Stimulated activated CD4-positive, alpha-beta T cell treated with anti-CD3 and anti-CD28 coated beads, Interleukin-2, amount 100 ng/mL, for 4 hours (primary cell): ENCODE measurements at places on chromosomes 16 and 17.
A peak's percentile ranks its signal among the peaks of the same experiment; 100 is the strongest.

DNA sequence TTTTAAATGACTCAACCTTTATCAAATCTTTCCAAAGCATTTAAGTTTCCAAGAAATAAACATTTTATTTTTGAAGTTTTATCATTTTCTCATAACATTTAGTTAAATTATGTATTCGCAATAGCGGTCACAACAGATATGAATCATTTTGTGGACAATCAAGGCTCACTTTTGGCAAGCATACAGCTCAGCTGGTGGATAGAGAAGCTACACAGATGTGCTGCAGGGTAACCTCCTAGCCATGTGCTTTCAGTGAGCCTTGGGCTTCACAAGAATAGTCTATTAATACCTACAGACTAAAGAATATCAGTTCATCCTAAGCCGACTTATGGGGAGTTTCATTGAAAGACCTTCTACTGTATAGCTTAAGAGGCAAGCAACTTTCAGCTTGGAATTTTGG lies 144.8 kb downstream of the MRTFB start:
- no peak for DNase-seq

GRCh38 chr16:4660454-4661007 lies 32.8 kb upstream of the NUDT16L1 start:
- DNase-seq: peak; percentile 70

DNA sequence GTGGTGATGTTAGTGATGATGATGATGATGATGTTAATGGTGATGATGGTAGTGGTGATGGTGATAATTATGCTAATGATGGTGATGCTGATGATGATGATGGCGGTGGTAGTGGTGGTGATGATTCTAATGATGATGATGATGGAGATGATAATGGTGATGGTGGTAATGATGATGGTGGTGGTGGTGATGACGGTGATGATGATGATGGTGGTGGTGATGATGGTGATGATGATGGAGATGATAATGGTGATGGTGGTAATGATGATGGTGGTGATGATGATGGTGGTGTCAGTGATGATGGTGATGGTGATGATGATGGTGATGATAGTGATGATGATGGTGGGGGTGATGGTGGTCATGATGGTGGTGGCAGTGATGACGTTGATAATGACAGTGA lies 132.5 kb downstream of the DNAH9 start:
- DNase-seq: no peak

- no peak for DNase-seq
These were observed 1.1 kb upstream of the LSM12 start for GRCh38 chr17:44067545-44067940.

DNA sequence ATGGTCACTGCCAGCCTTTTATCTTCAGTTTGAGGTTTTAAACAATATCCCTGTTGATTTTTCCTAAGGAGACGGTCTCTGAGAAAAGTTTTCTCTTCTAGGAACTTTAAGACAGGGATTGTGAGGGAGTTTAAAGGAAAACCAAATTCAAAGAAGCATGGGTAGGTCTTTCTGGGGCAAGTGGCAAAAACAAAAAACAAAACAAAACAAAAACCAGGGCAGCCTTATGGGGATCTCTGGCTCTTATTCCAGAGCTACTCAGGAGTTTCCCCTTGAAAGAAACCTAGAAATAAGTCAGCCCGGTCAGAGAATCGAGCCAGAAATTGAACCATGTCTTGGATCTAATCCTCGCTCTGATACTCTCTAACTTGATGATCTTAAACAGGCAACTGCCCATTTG lies 424.5 kb downstream of the GRIN2A start:
- DNase-seq: no peak

DNA sequence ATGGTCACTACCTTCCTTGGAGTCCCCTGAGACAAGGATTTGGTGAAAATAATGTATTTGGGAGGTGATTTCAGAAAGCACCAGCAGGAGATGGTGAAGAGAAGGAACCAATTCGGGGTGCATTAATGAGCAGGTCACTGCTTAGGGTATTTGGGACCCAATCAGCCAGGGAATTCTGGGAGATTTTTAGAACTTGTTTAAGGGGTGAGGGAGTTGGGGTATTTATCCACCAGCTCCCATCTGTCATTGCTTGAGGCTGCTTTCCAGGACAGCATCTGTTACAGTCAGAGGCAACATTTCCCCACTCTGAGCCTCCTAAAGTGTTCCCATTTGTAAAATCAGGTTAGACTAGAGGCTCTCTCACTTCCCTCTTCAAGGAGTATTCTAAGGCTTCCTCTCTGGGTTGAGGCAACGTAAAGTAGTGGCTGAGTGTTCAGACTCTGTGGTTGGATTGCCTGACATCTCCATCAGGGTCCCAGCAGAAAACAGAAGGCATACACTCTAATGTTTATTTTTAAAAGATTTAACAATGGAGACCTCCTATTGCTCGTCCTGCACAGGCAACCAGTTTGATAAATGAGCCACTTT lies 60.9 kb downstream of the CLEC19A start:
- no peak for DNase-seq

GRCh38 chr16:72646615-72647014 lies 401.3 kb downstream of the ZFHX3 start:
- no peak for DNase-seq

DNA sequence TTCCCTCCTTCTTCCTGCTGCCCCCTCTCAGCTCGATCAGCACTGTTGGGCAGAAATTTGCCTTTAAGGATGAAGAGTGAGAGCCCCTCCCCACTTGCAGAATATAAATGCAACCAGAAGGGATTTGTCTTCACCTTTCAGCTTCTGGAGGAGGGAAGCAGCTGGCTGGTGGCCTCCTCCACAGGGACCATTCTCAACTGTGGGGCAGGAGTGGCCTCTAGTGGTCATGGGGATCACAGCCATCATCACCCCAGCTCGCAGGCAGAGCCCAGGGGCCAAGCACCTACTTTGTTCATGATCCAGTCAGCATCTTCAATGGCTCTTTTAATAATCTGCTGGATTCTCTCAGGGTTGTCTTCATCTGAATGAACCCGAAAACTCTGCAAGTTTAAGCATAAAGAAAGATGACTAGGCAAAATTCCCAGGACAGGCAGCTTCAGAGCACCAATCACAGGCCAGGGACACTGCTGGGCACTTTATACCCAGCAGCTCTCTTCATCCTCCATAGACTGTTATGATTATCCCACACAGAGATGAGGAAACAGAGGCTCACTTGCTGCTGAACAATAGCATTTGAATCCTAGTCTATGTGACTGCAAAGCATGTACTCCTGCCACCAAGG lies 13.1 kb downstream of the LYRM9 start:
- DNase-seq: peak; percentile 35

GRCh38 chr16:19672378-19672777 lies 45.6 kb downstream of the KNOP1 start:
- no peak for DNase-seq

- no peak for DNase-seq
These were observed 73.3 kb upstream of the CNEP1R1 start for GRCh38 chr16:49951574-49952195.

GRCh38 chr16:59405802-59406201 lies 671.7 kb upstream of the GOT2 start:
- DNase-seq: no peak

DNA sequence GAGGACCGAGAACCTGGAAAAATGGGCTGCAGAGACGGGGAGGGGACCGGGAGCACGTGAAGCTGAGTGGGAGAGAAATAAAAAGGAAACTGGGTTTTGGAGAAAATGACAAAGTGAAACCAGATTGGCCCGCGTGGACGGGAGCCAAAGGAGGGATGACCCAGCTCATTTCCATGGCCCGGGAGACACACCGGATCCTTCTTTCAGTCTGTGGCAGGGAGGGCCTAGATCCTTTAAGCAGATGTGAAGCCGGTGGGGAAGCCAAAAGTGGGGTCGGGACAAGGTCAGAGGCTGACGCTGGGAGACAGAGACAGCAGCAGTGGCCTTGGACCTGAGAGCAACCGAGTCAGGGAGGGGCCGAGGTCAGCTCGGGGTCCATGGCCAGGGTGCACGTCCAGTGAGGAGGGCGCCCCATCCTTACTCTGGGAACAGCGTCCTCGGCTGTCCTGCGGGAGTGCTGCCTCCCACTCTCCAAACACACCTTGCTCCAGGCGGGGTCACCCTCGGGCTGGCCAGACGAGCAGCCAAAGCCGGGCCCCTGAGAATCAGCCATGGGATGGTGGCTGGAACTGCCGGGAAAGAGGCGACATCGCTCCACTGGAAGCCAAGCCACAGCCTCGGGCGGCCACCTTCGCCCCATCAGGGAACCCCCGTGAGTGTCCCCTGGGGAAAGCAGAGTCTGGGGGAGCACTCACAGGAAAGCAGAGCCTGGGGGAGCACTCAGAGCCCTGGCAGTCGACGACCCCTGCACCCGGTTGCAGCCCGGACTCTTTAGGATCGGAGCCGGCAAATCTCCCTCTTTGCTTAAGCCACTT lies 17.3 kb downstream of the CA5A start:
- no peak for DNase-seq

DNA sequence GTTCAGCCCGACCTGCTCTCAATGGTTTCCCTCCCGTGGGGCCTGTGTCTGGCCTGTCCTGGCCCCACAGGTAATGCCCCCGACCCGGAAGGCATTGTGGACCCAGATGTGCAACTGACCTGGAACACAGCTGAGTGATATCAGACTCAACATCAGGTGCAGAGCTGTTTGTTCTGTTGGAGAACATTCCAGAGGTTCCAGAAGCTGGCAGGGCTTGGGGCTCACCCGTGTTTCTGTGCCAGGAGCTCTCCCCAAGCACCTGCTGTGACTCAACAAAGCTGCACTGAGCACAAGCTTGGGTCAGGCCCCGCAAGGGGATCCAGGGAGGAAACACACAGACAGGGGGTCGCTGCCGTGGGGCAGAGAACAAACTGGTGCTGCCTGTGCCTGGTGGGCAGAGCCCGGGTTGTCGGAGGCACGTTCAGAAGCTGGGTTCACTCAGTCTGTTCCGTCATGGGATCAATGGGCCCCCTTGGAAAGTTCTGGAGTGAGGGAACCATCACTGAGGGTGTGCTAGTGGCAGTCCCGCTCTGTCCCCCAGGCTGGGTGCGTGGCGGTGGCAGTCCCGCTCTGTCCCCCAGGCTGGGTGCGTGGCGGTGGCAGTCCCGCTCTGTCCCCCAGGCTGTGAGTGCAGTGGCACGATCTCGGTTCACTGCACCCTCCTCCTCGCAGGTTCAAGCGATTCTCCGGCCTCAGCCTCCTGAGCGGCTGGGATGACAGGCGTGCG lies 22.1 kb downstream of the HS3ST6 start:
- no peak for DNase-seq

DNA sequence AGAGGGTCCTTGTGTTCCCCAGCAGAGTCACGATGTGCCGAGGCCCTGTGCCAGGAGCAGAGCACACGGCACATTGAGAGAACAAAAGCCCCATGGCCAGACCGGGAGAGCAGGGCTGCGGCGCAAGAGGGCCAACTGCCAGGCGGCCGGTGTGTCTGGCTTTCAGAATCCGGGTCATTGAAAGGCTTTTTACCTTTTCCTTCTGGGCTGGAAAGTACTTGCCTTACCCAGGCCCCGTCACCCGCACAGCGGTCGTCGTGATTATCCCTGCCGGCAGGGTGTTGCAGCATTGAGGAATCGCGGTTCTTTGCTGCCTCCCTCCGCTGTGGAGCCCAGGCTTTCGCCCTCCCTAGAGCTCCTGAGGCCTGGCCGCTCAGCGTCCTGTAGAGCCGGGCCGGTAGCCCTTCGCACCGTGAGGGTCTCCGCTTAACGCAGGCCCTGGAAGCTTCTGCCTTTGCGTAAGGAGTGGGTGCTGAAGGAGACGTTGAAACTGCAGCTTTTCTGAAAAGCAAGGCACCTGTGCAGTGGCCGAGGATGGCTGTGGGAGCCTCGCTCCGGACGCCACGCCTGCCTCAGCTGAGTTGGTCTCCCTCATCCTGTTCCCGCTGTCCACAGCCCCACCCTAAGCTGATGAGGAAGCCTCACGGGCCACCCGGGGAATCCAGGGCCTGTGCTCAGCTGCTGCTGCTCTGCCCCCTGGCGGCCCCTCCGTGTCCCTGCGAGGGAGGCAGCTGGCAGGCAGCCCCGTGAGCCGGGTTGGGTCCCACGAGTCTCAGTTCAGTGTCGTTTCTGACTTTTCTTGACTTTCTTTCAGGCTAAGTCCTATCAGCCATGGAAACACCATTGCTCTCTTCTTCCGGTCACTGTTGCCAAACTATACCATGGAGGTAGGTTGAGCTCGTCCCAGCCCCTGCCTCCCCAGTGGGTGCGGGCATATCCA lies 8.6 kb upstream of the MC1R start:
- DNase-seq: peak; percentile 49

- peak; percentile 39 for DNase-seq
These were observed 18.8 kb downstream of the ALOX15B start for GRCh38 chr17:8057691-8058114.

- DNase-seq: no peak
These were observed 1.0 kb upstream of the CA7 start for GRCh38 chr16:66843191-66843590.

GRCh38 chr16:48852951-48853350 lies 243.0 kb upstream of the N4BP1 start:
- no peak for DNase-seq

DNA sequence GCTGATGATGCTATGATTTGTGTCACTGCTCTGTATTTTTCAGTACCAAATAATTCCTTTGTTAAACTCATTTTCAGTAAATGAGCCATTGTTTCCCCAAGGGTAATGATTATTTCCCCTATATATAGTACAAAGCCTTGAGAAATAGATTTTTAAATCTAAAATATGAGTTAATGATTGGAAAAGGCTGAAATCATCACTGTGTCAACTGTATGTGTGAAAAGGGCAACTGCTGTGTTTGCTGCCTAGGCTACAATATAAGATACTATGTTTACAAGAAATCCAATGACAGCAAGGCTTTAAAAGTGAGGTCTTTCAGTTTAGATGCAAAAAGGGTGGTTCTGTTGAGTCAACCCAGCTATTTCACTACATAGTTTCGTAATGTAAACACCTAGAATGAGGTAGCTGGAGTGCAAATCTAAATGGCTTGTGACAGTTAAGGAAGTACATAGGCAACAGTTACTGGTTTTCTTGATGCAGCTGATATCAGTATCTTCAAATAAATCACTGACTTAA lies 15.3 kb downstream of the NLK start:
- no peak for DNase-seq

DNA sequence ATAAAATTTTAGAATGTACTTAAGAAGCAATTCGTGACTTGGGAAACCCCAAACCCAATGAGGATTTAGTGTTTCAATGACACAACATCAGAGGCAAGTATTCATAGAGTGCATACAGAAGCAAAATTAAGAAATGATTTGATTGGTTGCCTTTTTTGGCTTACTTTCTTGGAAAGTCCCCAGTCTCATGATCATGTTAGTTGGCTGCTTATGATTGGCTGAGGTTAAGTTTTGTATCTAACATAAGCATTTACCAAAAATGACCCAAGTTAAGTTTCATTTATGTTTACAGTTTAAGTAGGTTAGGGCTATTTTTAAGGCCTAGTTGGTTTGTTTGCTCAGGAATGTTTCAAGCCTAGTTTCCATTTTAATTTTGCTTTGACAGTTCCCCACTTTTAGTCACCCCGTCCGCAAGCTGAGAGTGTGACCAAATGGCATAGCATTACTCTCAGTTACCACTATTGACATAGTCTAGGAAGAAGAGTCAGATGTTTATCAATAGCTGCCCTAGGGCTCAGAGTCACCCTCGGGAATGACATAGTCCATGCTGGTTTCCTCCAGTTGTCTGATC lies 36.2 kb downstream of the DGKE start:
- DNase-seq: no peak
